ENCODE measurements at places on chromosomes 7 and 10. TPM values are rescaled to one million over a fixed set of nuclear protein-coding genes. Genes with fewer than 3 reads are reported as not detected.

DNA sequence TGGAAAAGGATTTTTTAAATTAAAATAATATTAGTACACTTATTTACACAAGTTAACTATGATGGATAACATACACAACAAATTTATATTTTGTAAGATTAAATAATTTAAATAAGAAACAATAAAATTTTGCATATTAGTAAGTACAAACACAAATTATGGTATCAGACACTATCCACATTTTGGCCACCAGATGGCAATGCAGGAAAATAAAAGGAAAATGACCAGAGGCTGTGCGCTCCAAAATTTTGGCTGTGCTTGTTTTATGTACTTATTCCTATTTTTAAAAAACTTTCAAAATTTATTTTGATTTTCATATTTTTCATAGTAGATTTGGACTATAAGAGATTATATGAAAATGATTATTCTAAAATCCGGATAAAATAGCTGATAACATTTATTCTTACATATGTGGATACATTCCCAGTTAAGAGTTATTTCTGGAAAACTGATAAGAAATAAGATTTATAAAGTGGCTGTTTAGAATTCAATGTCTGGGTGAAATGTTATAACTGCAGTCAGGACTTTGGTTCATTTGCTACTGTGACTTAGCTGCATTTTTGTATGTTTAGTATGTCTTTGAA lies 274.7 kb upstream of the HGF start:
- no peak overlapping the region for H3K4me3 ChIP-seq
- H3K36me3 ChIP-seq, result no peaks in the 10 kb centered on the region
- H3K27me3 ChIP-seq, result peaks cover 3% of the 10 kb centered on the region
- H3K4me1 ChIP-seq, result no peaks in the 10 kb centered on the region

DNA sequence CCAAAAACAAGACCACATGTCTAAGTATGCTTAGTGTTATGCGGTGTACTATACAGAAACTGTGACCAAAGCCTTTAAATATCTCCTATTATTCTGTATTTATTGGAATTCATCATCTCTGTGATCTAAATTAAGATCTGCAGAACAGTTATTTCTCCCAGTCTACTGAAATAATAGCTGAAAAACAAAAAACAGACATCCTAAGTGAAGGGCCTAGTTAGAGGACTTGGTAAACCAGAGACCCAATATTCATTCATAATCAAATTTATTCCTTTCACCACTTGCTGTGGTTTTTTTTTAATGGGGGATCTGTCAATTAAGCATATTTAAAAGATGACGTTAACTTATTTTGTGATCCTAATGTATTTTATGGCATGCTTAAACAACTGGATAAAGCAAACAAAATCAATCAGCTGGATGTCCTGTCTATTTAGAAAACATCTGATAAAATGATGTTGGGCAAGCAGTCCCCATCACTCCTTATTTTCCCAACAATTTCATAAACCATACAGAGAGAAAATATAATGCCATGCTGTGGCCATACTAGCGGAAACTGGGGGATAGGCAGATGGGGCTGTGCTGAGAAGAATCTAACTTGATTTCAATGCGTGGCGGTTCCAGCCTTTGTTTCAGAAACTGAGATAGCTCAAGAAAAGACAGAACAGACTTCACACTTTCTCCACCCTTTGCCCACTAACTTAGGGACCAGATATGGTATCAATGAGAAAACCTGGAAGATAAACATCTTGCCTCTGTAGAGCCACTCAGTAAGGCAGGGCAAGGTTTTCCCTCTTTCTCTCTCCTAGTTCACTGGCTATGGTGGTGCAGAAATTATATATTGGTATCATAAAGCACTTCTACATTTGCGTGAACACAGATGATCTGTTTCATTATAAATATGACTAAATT lies 32.9 kb downstream of the ICA1 start:
- no peaks in the 10 kb centered on the region for H3K4me1 ChIP-seq
- H3K27me3 ChIP-seq, result no peaks in the 10 kb centered on the region
- no peaks in the 10 kb centered on the region for H3K36me3 ChIP-seq
- DNase-seq, result no peak

- no peaks in the 10 kb centered on the region for H3K36me3 ChIP-seq
- H3K27ac ChIP-seq, result no peak overlapping the region
- H3K4me3 ChIP-seq, result no peak overlapping the region
- no peaks in the 10 kb centered on the region for H3K4me1 ChIP-seq
- H3K27me3 ChIP-seq, result no peaks in the 10 kb centered on the region
- no peak for DNase-seq
These were observed 449.1 kb upstream of the ANKRD30A start for GRCh38 chr10:36676321-36676720.

- H3K4me1 ChIP-seq, result no peaks in the 10 kb centered on the region
- H3K4me3 ChIP-seq, result no peak overlapping the region
- H3K27me3 ChIP-seq, result no peaks in the 10 kb centered on the region
- no peaks in the 10 kb centered on the region for H3K36me3 ChIP-seq
- no peak for DNase-seq
These were observed 81.3 kb upstream of the RET start for GRCh38 chr10:42995537-42995936.

DNA sequence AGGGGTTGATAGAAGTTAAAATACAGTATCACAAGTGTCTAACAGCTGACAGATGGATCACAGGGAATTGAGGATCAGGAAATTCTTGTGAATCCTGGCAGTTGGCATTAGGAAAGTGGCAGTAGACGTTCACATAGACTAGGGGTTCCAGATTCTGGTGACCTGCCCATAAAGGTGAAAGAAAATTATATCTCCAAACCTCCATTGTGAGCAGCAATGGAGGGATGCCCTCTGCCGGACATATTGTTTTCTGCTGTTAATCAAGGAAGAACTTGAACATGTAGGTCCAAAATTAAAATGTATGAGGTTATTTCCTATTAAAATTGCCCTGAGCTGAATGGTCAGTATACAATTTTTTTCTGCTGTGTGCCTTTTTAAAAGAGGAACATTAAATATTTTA lies 5.1 kb downstream of the NME8 start:
- no peaks in the 10 kb centered on the region for H3K36me3 ChIP-seq
- H3K4me3 ChIP-seq, result no peak overlapping the region
- H3K27ac ChIP-seq, result no peak overlapping the region
- H3K27me3 ChIP-seq, result no peaks in the 10 kb centered on the region
- no peaks in the 10 kb centered on the region for H3K4me1 ChIP-seq

DNA sequence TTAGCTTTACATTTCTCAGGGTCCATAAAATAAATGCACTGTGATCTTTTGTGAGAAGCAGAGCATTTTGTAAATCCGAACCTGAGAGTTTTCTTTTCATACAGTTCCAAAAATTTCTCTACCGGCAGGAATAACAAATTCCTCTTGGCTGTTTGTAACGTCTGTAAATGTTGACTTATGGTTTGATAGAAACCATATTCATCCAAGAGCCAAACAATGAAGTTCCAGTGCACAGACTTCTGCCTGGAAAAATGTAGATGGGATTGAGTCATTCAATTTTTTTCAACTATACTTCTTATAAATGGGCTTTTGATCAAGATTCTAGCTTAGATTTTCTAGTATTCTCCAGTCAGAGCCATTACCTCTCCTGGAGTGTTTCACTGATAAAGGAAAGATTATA lies 530.6 kb downstream of the TFEC start:
- H3K27ac ChIP-seq, result no peak overlapping the region
- no peak for DNase-seq
- no peaks in the 10 kb centered on the region for H3K36me3 ChIP-seq
- no peak overlapping the region for H3K4me3 ChIP-seq

DNA sequence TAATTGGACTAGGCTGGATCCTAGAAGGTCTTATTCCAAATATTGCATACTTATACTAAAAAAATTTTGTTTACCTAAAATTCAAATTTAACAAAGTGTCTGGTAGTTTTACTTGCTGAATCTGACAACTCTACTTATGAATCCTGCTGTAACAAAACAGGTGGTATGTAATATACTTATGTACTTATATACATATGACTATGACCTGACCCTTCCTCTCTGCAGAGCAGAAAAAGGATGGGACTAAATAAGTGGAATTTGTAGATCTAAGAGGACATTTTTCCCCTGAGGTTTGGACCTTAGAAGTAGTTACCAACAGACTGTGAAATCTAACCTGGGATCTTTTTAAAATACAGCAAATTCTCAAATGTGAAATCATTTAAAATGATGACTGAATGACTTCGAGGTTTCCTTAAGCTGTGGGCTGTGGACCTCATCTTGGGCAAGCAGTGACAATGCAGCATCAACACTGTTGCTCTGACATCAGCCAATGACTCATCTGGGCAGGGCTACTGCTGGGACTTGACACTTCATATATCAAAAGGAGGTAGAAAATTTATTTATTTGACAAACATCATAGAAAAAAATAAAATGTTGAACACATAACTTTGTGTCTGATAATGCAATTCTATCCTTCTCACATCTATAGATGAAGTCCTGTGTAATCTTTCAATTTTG lies 73.6 kb downstream of the RELN start:
- H3K4me1 ChIP-seq, result no peaks in the 10 kb centered on the region
- H3K4me3 ChIP-seq, result no peak overlapping the region
- H3K36me3 ChIP-seq, result no peaks in the 10 kb centered on the region
- no peak overlapping the region for H3K27ac ChIP-seq
- no peak for DNase-seq

DNA sequence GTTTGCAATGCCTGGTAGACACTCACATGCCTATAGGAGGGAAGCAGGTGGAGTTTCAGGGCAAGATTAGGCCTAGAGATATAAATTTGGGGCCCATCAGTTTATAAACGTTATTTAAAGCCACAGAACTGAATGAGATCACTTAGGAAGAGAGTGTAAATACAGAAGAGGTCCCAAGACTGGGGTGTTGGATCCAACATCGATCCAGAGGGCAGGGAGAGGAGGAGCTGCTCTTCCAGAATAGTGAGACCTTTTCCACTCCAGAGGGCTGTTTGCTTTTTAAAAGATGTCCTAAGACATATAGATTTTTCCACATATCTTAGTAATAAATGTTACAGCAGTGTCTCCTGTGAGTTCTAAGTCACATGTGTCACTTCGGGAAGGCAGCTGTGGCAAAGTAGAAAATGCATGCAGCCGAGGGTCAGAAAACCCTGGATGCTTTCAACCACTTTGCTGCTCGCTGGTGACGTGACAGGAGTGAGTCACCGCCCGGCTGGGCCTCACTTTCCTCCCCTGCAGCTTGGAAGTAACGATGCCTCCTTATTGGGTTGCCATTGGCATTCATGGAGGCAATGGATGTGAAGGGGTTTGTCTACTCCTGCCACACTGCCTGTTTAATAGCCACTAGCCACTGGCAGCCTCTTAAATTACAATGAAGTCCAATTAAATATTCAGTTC lies 95.4 kb downstream of the TRIL start:
- DNase-seq, result no peak
- no peak overlapping the region for H3K4me3 ChIP-seq
- no peaks in the 10 kb centered on the region for H3K36me3 ChIP-seq
- H3K27ac ChIP-seq, result no peak overlapping the region

GRCh38 chr7:101239191-101239950 lies 1.8 kb upstream of the CLDN15 start:
- H3K4me3 ChIP-seq, result no peak overlapping the region
- no peak for DNase-seq
- H3K27ac ChIP-seq, result peak overlapping the region; percentile 58

GRCh38 chr10:7186387-7187018 lies 224.3 kb downstream of the SFMBT2 start:
- no peaks in the 10 kb centered on the region for H3K36me3 ChIP-seq
- H3K4me1 ChIP-seq, result no peaks in the 10 kb centered on the region
- no peak overlapping the region for H3K27ac ChIP-seq
- DNase-seq, result no peak
- H3K4me3 ChIP-seq, result no peak overlapping the region

GRCh38 chr7:80643336-80643915 lies 5.0 kb downstream of the CD36 start:
- H3K4me1 ChIP-seq, result no peaks in the 10 kb centered on the region
- no peak for DNase-seq
- H3K27ac ChIP-seq, result no peak overlapping the region
- no peak overlapping the region for H3K4me3 ChIP-seq

DNA sequence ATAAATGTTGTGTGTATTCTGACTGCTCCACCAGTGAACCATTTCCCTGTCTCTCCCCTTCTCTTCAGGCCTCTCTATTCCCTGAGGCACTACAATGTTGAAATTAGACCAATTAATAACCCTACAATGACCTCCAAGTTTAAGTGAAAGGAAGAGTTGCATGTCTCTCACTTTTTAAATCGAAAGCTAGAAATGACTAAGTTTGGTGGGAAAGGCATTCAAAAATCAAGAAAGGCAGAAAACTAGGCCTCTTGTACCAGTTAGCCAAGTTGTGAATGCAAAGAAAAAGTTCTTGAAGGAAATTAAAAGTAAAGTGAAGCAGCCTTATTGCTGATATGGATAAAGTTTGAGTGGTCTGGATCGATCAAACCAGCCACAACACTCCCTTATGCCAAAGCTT lies 198.3 kb upstream of the YAE1 start:
- DNase-seq, result no peak
- H3K27ac ChIP-seq, result no peak overlapping the region
- no peaks in the 10 kb centered on the region for H3K27me3 ChIP-seq
- H3K36me3 ChIP-seq, result no peaks in the 10 kb centered on the region

- H3K27ac ChIP-seq, result no peak overlapping the region
- no peaks in the 10 kb centered on the region for H3K4me1 ChIP-seq
- H3K4me3 ChIP-seq, result no peak overlapping the region
These were observed 48.4 kb downstream of the UNC5B start for GRCh38 chr10:71260622-71261325.

- H3K27me3 ChIP-seq, result no peaks in the 10 kb centered on the region
- no peak overlapping the region for H3K4me3 ChIP-seq
- H3K27ac ChIP-seq, result no peak overlapping the region
- no peaks in the 10 kb centered on the region for H3K36me3 ChIP-seq
- DNase-seq, result no peak
- H3K4me1 ChIP-seq, result no peaks in the 10 kb centered on the region
These were observed 49.2 kb downstream of the IQUB start for GRCh38 chr7:123485187-123485586.

GRCh38 chr10:31359979-31360378 lies 41.0 kb downstream of the ZEB1 start:
- no peaks in the 10 kb centered on the region for H3K36me3 ChIP-seq
- H3K4me1 ChIP-seq, result no peaks in the 10 kb centered on the region
- H3K27me3 ChIP-seq, result no peaks in the 10 kb centered on the region
- no peak overlapping the region for H3K27ac ChIP-seq
- no peak overlapping the region for H3K4me3 ChIP-seq
- DNase-seq, result no peak

OLAH gene
- total RNA-seq, result not detected

SNX10 gene
- total RNA-seq, result 6.5 TPM

MRLN gene
- not detected for total RNA-seq

EGR2 gene
- 0.42 TPM for total RNA-seq

ANKRD30A gene
- 0.09 TPM for total RNA-seq

MNX1 gene
- 21.4 TPM for total RNA-seq

CYP2C19 gene
- not detected for total RNA-seq

LRRN3 gene
- 0.32 TPM for total RNA-seq

TFR2 gene
- total RNA-seq, result 1.2 TPM

SLC26A5 gene
- 0.14 TPM for total RNA-seq

RPS24 gene
- 621 TPM for total RNA-seq

ICA1 gene
- total RNA-seq, result 41.2 TPM

SHTN1 gene
- total RNA-seq, result 17.3 TPM

EIF3A gene
- 145 TPM for total RNA-seq

METTL27 gene
- 5.3 TPM for total RNA-seq
